ENCODE measurements at places on chromosomes 1 and 21.

- DNase-seq = no peak
These were observed 20.2 kb upstream of the KCNAB2 start for GRCh38 chr1:6025269-6026094.

DNA sequence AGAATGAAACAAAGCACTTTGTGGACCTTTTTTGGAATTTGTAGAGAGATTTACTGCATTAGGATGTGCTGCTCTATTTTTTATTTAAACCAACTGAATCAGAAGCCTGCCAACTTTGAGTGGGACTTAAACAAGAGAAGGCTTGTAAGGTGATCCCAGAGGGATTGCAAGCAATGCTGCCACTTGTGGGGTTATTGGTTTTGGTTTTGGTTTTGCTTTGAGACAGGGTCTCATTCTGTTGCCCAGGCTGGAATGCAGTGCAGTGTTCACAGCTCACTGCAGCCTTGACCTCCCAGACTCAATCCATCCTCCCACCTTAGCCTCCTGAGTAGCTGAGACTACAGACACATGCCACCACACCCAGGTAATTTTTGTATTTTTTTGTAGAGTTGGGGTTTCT is 32.2 kb upstream of the GNG5 start:
- DNase-seq = no peak

GRCh38 chr1:234503193-234504050 is 24.4 kb upstream of the TARBP1 start:
- DNase-seq = no peak

DNA sequence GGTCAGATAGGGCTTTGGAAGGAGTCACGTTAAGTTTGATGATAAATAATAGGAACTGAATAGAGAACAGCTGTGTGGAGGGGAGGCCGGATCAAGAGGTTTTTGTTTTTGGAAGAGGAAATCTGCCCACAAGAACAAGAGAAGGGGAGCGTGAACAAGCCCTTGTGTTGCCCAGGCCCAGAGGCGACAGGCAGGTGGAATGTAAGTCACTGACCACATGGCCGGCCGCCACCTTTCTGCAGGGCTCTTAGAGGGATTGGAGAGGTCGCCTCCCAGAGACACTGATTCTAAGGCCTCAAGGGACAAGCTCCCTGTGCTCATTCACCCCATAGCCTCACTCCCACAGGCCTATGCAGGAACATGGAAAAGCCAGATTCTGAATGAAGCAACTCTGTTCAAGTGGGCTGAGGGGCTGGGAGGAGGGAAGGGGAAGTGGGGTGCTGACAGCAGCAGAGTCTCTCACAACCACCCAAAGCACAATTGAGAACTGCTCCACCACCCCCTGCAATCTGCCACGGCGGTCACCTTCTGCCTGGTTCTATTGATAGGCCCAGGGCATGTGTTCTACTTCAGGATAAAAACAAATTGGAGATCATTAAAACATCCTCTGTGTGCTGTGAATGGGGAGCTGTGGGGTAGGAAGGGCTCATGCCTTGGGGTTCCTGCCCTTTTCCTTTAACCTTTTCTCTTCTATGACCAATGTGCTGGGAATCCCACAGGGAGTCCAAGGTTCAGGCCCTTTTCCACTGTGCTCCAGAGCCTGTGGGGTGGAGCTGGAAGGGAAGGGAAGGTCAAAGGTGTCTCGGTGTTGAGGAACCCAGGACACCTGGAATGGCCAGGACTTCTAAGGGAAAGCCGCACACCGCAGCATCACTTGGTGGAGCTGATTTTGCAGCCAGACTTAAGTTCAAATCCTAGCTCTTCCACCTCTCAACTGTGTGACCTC is 63.3 kb upstream of the PARP1 start:
- no peak for DNase-seq

- DNase-seq = peak; percentile 53
These were observed 31.7 kb upstream of the CLDN14 start for GRCh38 chr21:36511484-36512220.

DNA sequence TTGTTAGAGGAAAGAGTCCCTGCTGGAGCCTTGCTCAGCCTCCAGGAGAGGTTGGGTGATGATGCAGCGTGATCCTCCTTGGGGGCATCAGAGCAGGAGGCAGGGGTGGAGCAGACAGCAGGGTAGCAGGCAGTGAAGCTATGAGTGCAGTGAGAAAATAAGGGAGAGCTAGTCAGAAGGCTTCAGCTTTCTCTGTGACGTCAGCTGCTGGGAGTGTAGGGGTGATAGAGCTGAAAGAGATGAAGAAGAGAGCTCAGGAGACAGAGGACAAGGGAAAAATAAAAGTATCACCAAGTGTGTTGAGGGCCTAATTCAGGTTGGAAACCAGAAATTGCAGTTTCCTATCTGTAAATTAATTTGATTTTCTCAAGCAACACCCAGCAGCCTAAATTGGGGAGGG is 2.2 kb upstream of the ADAM30 start:
- DNase-seq = no peak

DNA sequence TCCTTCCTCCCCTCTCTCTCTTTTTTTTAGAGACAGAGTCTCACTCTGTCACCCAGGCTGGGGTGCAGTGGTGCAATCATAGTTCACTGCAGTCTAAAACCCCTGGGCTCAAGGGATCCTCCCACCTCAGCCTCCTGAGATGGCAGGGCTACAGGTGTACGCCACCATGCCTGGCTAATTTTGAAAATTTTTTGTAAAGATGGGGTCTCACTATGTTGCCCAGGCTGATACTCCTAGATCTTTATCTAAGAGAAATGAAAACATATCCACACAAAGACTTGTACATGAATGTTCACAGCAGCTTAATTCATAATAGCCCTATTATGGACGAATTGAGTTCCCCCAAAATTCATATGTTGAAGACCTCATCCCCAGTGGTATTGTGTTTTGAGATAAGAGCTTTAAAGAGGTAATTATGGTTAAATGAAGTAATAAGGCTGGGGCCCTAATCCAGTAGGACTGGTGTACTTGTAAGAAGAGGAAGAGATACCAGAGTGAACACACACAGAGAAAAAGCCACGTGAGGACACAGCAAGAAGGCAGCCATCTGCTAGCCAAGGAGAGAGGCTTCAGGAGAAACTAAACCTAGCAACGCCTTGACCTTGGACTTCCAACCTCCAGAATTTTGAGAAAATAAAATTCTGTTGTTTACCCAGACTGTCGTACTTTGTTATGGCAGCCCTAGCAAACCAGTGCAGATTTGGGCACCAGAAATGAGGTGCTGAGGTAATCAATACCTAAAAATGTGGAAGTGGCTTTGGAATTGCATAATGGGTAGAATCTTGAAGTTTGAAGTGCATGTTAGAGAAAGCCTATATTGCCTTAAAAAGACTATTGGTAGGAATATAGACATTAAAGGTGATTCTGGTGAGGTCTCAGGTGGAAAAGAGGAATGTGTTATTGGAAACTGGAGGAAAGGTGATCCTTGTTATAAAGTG is 13.2 kb downstream of the IFNLR1 start:
- no peak for DNase-seq

DNA sequence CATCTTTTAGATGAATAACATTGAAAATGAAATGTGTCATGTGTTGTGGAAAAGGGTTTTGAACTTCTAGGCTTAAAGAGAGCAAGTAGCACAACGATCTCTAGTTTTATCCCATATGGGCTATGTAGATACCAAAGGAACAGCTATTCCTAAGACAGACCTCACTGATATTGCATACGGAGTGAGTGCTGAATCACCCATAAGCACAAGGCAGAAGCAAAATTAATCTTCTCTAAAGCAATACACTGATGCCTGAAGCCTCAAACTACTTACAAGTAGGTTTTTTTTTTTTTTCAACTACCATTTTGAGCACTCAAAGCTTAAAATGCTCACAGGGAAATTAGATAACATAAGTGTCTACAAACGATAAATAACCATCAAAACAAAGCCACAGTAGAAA is 5.0 kb upstream of the KMO start:
- no peak for DNase-seq

- no peak for DNase-seq
These were observed 884 bp downstream of the PHACTR4 start for GRCh38 chr1:28370239-28371009.

DNA sequence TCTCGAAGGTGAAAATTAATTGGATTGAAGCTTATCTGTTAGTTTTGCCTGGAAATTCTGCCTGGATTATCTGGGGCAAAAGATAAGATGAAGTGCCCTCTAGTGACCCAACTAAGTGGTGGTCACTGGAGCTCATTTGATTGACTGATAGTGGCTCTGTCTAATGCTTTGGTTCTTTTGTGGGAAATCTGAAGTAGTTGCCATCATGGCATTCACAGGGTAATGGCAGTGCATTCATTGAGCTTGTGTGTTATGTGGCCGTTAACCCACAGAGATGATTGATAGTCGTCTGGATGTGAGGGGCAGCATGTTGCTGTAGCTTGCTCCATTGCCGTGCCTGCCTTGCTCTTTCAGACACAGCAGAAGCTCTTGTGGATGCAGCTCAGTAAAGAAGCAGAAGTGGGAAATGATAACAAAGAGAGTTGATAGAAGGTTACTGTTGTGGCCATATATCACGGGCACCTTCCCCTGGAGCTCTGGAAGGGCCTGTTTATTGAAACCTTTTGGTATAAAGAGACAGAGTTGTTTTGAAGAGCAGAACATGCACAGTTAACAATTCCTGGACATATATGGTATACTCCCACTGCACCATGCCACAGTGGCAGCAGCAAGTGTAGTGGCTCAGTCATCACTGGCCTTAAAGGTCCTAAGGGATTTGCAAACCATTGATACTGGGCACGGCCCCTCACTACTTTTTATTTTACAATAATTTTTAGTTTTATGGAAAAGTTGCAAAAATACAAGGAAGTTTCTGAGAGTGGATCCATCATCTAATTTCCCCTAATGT is 42.0 kb downstream of the CXADR start:
- DNase-seq = no peak

- DNase-seq = no peak
These were observed 49.3 kb downstream of the ADAMTS1 start for GRCh38 chr21:26795866-26796329.

GRCh38 chr1:64967381-64967780 is 1.0 kb upstream of the JAK1 start:
- DNase-seq = no peak

DNA sequence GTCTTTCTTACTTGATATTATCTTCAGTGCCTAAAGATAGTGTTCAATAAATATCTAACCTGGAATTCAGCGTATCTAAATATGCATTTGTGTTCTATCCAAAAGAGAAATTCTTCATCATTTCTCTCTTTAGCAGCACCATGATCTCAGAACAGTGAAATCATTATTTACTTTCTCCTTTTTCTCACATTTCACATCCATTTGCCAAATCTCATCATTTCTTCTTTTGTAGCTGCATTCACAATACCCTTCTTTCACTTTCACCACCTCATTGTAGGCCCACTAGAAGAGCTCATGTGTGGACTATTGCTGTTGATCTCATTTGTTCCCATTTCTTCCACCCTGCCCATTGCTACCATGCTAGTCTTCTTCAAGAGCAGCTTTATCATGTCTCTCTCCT is 178.0 kb downstream of the PHTF1 start:
- DNase-seq = no peak

DNA sequence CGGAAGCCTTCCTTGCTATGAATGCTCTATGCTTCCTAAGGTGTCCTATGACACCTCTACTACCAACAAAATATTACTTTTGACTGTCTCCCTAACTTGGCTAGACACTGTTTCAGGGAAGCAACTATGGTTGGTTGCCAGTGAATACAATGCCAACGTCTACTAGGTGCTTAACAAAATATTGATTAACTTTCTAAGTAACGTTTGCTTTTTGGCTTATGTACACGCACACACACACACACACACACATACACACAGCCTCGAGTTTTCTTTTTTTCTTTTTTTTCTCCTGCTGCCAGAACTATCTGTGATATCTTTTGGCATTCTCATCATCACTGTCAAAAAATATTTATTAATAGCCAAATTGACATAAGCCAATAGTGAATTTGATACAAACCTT is 864.0 kb downstream of the PLA2G4A start:
- DNase-seq = no peak

DNA sequence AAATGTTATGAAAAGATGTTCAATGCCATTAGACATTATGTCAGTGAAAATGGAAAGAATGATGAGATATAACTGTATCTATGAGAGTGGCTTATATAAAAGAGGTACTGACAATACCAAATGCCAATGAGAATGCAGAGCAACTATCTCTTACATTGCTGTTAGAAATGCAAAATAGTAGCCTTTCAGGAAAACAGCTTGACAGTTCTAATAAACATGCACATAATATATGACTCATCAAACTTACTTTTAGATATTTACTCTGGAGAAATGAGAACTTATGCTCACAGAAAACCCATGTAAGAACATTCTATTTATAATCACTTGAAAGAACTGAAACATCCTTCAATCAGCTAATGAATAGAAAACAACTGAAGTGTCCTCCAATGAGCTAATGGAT is 996.7 kb upstream of the ADGRL4 start:
- no peak for DNase-seq

DNA sequence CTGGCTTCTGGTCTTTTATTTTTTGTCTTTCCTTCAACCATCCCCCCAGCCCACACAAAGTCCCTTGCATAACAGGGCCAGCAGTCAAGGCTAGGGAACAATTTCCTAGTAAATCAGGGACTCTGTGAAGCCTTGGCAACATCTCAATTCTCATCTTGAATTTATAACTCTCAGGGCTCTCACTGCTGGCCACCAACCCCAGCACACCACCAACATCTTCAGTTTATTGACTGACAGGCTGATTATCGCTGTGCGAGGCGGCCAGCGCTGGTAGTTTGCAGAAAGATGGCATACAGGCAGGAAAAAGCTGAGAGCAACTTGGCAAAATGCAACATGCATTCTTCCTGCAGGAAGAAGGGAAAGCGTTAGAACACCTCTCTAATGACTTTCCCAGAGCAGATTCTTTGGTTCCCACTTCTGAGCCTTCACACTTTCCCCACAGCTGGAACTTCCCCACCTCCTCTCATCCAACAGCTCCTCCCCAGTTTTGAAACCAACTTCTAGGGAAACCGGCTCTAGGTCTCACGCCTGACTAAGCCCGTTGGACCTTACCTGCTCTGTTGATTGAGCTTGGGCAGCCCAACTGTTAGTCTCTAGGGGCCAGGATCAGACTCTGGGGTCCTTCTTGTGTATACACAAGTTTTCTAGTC is 26.3 kb upstream of the CSF1 start:
- DNase-seq = no peak

GRCh38 chr1:24202987-24203386 is 15.9 kb upstream of the IFNLR1 start:
- DNase-seq = no peak

DNA sequence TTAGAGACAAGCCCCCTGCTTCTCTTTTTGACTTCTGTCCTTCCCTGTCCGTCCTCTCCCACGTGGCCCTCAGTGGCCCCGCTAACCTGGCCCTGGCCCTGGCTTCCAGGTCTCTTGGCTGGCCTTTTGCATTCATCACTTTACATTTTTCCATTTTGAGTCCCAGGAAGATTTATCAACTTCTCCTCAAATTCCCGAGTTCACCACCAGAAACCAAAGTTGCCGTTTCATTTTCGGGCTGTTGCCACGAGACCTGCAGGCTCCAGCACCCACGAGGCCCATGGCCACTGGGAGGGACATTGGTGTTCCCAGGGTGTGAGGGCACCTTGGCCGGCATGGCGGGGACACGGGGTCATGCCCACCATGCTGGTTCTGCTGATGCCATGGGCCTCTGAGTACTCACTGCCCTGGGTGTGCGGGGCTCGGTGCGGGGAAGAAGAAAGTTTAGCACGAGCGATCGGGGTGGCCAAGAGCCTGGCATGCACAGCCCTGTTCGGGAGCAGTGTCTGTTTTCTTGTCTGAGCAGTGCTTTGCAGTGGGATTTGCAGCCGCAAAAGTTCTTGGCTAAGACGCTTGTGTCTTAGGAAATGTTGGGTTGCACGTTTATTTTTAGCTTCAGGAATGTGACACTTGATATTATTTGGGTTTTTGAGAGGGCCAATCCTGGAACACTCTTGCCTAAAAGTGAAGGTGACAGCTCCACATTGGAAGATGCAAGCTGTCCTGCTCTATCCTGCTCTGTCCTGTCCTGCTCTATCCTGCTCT is 40.4 kb upstream of the ADARB1 start:
- DNase-seq = no peak
